ENCODE measurements at places on chromosomes 7 and 10.

DNA sequence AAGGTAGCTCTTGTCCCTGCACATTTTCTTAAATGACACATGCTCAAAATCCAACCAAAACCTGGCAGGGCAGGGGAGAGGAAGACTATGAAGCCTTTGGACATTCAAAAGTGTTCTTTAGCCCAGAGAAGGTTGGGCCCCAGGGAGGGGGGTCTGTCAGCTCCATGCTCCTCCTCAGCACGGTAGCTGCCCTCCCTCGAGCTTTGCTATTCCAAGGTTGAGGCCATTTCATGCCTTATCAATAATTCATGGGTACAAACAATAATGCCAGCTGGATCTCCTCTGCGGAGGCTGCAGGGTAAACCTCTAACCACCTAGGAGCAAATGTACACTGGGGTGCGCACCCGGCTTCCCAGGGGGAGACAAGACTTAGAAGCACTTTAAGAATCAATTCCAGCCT is 61.5 kb downstream of the SLIT1 start:
- no peak for DNase-seq

DNA sequence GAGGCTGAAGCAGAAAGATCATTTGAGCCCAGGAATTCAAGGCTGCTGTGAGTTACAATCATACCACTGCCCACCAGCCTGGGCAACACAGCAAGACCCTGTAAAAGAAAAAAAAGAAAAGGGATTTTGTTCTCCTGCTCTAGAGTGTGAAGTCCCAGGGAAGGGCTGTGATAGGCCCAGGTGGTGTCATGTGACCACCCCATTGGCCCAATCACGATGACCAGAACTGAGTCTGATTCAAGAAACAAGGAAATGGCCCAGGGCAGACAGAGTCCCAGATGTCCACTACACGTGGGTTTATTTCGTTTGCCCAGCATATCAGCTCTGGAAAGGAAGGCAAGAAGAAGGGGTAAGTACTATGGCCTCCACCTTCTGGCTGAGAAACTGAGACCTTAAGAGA is 81.3 kb upstream of the CUX1 start:
- DNase-seq: no peak

DNA sequence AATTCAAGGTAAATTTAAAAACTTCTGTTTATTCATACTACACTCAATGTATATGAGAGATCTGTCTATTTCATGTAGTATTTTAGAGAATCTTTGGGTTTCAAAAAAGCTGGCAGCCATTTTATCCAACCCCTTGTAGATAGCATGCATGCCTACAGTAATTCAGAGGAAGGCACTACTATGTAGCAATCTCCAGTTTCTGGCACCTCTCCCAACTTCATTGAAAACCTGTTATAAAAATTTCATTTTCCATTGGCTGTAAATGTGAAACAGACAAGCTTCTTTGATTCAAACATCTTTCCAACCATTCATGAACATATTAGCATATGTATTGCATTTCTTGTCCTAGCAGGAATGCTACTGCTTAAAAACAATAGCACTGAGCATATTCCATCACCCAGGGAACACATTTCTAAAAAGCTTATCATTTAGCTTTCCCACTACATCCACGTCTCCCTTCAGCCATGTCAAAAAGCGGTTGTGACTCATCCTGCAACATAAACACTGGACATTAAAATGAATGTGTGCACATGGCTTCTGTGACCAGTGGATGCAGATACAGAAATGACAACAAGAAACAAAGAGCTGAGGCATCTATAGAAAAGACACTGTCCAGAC is 330.4 kb upstream of the AOAH start:
- DNase-seq: no peak

- DNase-seq: no peak
Observed at GRCh38 chr10:122713091-122713885, 13.6 kb upstream of the C10orf120 start.

DNA sequence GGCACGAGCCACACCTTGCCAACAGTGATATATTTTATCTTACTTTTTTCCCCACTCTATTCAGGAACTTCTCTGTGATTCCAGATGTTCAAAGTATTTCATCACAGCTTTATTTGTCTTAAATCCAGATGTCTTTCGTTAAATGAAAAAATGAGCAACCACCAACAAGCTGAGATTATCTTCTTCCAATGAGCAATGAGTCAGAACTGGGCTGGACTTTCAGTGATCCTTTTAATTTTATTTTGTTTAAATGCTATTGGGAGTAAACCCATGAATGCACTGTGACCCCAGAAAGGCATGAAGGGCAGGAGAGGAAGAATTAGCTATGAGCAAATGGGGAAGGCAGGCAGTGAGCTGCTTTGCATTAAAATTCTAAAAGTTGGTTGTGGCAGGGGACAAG is 77.6 kb upstream of the IMMP2L start:
- peak; percentile 17 for DNase-seq

DNA sequence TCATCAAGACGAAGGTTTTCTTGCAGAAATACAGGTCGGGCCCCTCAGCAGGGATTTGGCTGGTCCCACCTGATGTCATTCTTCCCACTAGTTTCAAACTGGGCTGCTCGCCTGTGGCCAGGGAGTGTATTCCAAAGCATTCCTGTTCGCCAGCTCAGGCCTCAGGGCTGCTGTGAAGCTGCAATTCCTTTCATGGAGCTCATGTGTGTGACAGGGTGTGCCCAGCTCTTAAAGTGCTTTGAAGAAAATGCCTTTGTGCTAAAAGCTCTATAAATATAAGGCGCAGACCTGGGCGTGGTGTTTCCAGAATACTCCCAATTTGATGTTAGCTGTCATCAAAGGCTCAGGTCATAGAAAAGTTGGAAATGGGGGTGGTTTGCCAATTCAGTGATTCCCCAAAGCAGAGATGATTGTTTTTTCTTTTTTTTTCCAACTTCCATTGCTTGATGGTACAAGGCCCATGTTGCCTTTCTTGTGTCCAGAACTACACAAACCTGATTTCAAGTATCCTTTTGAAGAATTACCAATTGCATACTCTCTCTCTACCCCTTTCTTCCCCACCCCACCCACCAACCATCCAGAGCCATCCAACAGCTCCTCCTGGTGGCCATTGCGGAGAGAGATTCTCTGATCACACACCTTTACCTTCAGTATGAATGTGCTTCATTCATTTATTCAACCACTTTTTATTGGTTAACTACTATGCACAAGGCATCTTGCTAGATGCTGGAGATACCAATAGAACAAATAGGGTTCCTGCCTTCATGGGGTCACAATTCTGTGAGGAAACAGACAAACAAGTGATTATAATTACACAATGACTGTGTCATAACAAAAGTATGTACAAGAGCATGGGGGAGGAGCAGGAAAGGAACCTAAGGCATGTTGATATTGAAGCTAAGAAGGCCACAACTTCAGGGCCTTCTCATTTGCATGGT is 297.3 kb upstream of the LYZL1 start:
- peak; percentile 42 for DNase-seq

DNA sequence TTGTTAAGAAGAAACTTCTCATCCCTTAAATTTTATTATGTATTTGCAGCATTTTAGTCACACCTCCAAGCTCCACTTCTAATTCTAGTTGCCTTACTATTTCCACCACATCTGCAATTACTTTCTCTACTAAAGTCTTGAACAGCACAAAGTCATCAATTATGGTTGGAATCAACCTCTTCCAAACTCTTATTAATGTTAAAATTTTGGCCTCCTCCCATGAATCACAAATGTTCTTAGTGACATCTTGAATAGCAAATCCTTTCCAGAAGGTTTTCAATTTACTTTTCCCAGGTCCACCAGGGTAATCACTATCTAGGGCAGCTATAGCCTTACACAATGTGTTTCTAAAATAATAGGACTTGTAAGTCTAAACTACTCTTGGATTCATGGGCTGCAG is 126.3 kb upstream of the POM121L12 start:
- DNase-seq: no peak

- no peak for DNase-seq
Observed at GRCh38 chr10:94427166-94427565, 24.8 kb downstream of the TBC1D12 start.

GRCh38 chr7:129341816-129342806 is 92.1 kb upstream of the STRIP2 start:
- DNase-seq: no peak

GRCh38 chr7:68031180-68031943 is 1034.7 kb downstream of the TYW1 start:
- no peak for DNase-seq

GRCh38 chr7:16428672-16429071 is 7.3 kb upstream of the CRPPA start:
- DNase-seq: no peak

DNA sequence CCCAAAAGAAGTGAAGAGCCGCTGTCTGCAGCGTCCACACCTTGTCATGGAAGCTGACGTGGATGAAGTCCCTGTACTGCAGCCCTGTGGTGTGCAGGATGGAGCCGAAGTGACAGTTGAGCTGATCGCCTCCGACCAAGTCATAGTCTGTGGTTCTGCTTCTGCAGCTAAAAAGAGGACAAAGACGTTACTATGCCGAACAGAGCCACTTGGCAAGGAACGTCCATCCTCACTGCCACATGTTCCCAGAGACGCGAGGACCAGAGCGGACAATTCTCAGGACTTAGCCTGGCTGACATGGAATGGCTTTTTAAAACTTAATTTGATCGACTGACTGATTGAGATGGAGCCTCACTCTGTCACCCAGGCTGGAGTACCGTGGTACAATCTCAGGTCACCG is 21.8 kb downstream of the DAGLB start:
- no peak for DNase-seq

DNA sequence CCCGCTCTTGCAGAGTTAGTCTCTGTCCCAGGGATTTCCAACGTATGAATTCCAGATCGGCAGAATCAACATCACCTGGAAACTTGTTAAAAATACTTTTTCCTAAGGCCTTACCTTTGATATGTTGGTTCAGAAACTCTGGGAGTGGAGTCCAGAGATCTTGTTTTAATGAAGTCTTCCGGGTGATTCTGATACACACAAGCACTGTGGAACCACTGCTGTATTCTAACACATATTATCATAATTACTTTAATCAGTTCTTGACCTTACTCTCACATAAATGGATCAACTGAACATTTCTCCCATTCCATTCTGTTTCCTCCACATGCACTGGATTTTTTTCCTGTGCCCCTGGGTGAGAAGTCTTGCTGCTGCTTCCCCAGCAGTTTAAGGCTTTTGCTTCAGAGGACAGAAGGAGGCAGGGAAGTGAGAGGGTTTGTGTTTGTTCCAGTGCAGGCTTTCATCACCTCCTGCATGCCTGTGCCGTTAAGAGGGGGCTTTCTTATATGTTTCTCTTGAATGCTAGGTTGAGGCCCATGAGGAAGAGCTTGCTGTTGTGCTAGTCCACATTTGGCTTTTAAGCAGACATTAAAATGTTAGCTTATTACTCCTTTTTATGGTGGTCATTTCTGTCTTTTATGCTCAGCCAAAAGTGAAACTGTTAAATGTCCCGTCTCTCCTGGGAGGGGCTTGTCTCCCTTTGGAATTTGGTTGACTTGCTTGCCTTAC is 32.4 kb downstream of the CCSER2 start:
- peak; percentile 10 for DNase-seq

DNA sequence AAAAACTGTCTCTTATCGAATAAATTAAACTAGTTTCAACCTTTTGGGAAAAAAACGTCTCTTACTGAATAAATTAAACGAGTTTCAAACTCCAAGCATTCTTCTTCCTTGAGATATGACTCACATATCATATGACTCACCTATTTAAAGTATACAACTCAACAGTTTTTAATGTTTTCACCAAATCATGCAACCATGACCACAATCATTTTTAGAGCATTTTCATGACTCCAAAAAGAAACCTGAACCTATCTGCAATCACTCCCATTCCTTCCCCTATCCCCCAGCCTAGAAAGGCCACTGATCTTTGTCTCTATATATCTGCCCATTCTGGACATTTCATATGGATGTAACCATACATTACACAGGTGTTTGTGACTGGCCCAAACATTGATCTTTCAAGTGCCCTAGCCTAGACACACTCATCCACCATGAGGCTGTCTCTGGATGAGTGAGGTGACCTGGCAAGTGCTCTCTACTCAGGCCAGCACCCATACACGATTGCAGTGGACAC is 115.3 kb downstream of the PIP4K2A start:
- peak; percentile 47 for DNase-seq

- no peak for DNase-seq
Observed at GRCh38 chr7:110590415-110590814, 500.5 kb upstream of the LRRN3 start.

DNA sequence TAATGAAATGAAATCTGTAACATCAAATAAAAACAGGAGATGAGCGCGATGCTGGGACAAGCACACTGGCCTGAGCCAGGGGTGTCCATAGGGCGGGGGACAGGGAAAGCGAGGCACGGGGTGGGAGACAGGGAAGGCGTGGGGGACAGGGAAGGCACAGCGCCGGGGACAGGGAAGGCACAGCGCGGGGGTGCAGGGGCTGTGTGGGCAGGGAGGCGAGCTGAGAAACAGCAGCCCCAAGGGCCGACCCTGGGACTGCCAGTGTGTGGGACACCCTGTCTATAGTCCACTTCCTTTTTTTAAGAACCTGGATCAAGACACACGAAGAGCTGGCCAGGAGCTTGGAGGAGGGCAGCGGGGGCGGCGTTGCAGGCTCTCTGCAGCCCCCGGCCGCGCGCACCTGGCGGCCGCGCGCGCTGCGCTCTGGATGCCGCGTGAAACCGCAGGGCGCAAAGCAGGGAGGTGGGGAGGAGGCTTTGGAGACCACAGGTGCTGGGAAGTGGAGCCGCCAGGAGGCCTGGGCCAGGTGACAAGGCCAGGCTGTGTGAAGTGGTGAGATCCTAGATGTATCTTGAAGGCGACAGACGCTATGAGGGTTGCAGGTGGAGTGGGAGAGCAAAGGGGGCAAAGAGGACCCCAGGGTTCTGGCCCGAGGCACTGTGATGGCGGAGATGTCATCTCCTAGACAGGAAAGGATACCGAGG is 157.7 kb downstream of the COBL start:
- DNase-seq: no peak

GRCh38 chr10:120011359-120012130 is 119.0 kb downstream of the SEC23IP start:
- DNase-seq: no peak

DNA sequence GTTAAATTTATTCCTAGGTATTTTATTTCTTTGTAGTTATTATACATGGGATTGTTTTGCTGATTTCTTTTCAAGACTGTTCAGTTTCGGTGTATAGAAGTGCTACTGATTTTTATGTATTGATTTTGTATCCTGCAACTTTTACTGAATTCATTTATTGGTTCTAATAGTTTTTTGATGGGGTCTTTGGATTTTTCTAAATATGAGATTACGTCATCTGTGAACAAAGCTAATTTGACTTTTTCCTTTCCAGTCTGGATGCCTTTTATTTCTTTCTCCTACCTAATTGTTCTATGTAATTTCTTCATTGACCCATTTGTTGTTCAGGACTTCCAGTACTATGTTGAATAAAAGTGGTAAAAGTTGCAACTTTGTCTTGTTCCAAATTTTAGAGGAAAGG is 5.8 kb upstream of the AOAH start:
- DNase-seq: no peak

- DNase-seq: no peak
Observed at GRCh38 chr10:128156999-128157755, 31.0 kb upstream of the MKI67 start.

GRCh38 chr10:116708877-116709276 is 33.5 kb downstream of the HSPA12A start:
- no peak for DNase-seq

- DNase-seq: no peak
Observed at GRCh38 chr7:252981-253380, 37.0 kb upstream of the FOXL3 start.

All from GM04503 (cell line).